H7 (cell line): ENCODE measurements at places on chromosomes 2 and 18. TPM values are rescaled to one million over a fixed set of nuclear protein-coding genes. Genes with fewer than 3 reads are reported as not detected.
A peak's percentile ranks its signal among the peaks of the same experiment; 100 is the strongest.

- no peak for DNase-seq
Observed at GRCh38 chr2:141021611-141022010, 1109.2 kb downstream of the LRP1B start.

GRCh38 chr2:241592126-241592845 is 33.7 kb downstream of the BOK start:
- no peak for DNase-seq

GRCh38 chr2:31113765-31114164 is 24.5 kb downstream of the GALNT14 start:
- DNase-seq = no peak

The CTLA4 gene
- total RNA-seq = not detected in 2 replicates

GRCh38 chr18:68916734-68917133 is 118.9 kb downstream of the CCDC102B start:
- no peak for DNase-seq

DNA sequence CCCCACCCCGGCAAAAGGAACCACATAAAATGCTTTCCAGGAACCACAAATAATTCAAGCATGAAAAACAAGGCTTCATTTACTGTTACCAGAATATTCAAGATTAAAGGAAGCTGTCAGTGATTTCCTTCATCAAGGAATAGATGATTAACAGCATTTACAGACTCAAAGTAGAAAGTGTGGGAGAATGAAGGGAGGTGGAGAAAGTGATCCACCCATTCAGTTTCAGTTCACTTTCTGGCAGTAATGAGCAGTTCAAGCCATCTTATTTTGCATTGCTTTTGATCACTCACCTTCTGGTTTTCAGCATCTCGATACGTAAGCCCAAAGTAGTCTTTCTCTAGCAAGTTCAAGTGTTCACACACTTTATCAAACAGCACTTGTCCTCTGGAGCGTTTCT is 99.0 kb downstream of the EPB41L3 start:
- no peak for DNase-seq

The KCNE4 gene
- not detected in 2 replicates for total RNA-seq

- no peak for DNase-seq
Observed at GRCh38 chr2:54122939-54123338, 7.5 kb downstream of the ACYP2 start.

DNA sequence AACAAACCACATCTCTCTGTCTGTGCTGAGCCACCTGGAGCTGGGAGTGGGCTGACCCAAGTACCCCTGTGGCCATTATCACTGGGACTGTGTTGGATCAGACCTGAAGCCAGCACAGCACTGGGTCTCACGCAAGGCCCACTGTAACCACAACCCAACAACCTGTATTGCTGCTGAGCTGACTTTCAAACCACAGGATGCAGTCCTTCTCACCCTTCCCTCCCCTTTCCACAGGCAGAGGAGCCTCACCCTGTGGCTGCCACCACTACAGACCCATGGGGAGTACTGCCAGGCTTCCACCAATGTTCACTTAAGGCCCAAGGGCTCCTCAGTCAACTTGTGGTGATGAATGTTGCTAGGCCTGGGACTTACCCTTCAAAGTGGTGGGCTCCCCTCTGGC is 135.7 kb downstream of the DIS3L2 start:
- no peak for DNase-seq

The SRBD1 gene
- 22.2 and 24.1 TPM in 2 replicates for total RNA-seq

- DNase-seq = peak; percentile 64
Observed at GRCh38 chr2:237685408-237685807, 58.0 kb downstream of the LRRFIP1 start.

GRCh38 chr18:28468901-28469300 is 292.0 kb upstream of the CDH2 start:
- DNase-seq = no peak

- peak; percentile 57 for DNase-seq
Observed at GRCh38 chr18:5941890-5942289, 46.6 kb upstream of the TMEM200C start.

GRCh38 chr18:75264926-75265597 is 54.5 kb downstream of the TSHZ1 start:
- DNase-seq = no peak

The CYP20A1 gene
- total RNA-seq = 7.2 and 8.5 TPM in 2 replicates

The SP140 gene
- 0.55 TPM in 1 of 2 replicates, not detected in the other for total RNA-seq

DNA sequence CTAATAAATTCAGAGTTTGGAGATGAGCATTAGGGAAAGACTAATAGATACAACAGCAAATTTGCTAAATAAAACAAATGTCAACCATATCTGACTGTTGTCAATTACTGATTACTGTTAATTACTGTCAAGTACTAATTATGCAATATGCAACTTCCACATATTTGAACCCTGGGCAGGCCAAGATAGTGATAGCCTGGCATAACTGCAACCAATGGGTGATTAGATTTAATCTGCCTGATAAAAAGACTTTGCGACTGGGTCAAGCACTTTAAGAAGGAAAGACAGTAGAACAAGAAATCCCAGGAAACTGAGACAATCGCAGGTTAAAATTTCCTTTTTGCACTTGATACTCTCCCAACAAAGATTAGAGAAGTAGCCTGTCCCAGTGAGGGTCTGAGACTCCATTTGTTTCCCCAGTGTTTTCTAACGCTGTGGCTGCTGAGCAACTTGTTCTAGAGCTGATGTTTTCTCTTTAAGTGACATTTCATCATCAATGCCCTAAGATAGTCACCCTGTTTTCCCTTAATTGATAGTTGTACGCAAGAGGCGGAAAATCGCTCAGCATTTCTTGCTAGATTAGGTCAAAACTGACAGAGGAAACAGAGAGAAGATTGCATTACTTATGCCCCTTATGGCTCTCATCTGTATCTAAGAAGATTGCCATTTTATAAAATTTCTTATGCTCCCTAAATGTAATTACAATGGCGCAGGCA is 17.8 kb downstream of the ARHGAP15 start:
- DNase-seq = no peak

GRCh38 chr2:72605836-72606442 is 219.9 kb downstream of the EXOC6B start:
- no peak for DNase-seq

The SULT1C4 gene
- total RNA-seq = 2.9 and 5.6 TPM in 2 replicates

The CCBE1 gene
- total RNA-seq = 1.3 and 1.5 TPM in 2 replicates

GRCh38 chr2:1585635-1586034 is 158.7 kb downstream of the PXDN start:
- DNase-seq = no peak

DNA sequence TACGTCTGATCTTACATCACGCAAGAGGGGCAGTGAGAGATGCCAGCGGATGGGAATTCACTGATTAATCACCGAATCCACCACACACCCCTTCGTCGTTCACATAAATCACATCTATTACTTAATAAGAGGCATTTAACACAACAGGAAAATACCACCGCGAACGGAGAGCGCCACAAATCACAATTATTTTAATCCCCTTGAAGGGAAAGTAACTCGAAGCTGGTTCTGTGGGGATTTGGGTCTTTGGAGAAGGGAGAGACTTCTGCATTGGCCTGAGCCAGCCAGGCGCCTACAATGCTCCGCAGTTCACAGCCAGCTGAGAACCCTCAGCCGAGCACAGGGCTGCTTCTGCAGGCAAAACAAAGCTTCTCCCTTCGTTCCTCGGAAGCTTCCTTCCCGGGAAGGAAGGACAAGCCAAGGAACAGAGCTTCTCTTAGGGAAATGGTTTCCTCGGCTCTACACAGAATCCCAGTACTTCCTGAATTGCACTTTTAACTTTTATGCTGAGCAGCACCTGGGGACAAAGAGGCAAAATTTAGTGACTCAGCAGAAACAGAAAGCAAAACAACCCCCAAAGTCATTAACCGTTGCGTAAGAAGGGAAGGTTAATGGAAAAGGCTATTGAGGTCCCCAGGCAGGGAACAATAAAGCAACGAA is at the start of gene LRP1B:
TSS of gene LRP1B (minus strand) at position 7 of the 660 bp plus-strand sequence. CDS start 287 bp downstream, outside the sequence.
- DNase-seq = peak; percentile 19
